ENCODE measurements at places on chromosomes 6 and 20. TPM values are rescaled to one million over a fixed set of nuclear protein-coding genes. Genes with fewer than 3 reads are reported as not detected.

Gene SLC2A10
- 1.9 TPM for total RNA-seq

Gene HFE
- 3.1 TPM for total RNA-seq

Gene IL17F
- not detected for total RNA-seq

Gene TOX2
- total RNA-seq, result 31.3 TPM

Gene FAM83D
- total RNA-seq, result 51.6 TPM

Gene PTCRA
- not detected for total RNA-seq

Gene C20orf96
- 3.3 TPM for total RNA-seq

Gene IMPG1
- not detected for total RNA-seq

Gene ENTPD6
- total RNA-seq, result 59.4 TPM

Gene UNC93A
- total RNA-seq, result not detected

Gene RUNX2
- total RNA-seq, result not detected
